ENCODE measurements at places on chromosomes 2 and 18. TPM values are rescaled to one million over a fixed set of nuclear protein-coding genes. Genes with fewer than 3 reads are reported as not detected.

GRCh38 chr18:39946623-39947061 is 2008.4 kb upstream of the PIK3C3 start:
- no peak for DNase-seq

- DNase-seq, result no peak
Observed at GRCh38 chr2:69043736-69044400, 30.9 kb downstream of the ANTXR1 start.

Gene TMEM18
- 24.8 TPM for total RNA-seq

DNA sequence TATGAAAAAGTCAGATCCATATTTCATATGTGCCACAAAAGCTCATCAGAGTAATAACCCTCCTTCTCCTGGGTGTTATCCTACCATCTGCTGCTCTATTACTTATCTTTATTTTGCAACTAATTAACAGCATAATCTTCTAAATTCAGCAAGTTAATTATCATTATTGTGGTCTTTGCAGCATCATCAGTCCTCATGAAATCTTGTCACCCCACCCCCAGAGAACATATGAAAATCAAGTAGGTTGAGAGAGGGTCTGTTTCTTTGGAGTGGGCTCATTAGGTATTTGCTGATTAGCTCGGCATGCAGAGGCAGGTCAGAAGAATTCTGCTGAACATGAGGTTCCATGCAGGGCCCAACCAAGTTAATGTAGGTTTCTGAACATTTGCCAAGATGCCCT is 64.8 kb downstream of the ATF2 start:
- no peak for DNase-seq

GRCh38 chr2:182625814-182626213 is 90.2 kb upstream of the DNAJC10 start:
- no peak for DNase-seq

- DNase-seq, result no peak
Observed at GRCh38 chr18:28984731-28985130, 807.8 kb upstream of the CDH2 start.

- DNase-seq, result no peak
Observed at GRCh38 chr2:147161746-147162145, 683.1 kb upstream of the ACVR2A start.

Gene BCS1L
- 33.4 TPM for total RNA-seq

- DNase-seq, result no peak
Observed at GRCh38 chr2:232377841-232378734, 463 bp upstream of the ALPP start.

- no peak for DNase-seq
Observed at GRCh38 chr18:6593142-6593885, 136.2 kb upstream of the ARHGAP28 start.

Gene ATIC
- total RNA-seq, result 19.1 TPM

Gene AFF3
- total RNA-seq, result 23.2 TPM

DNA sequence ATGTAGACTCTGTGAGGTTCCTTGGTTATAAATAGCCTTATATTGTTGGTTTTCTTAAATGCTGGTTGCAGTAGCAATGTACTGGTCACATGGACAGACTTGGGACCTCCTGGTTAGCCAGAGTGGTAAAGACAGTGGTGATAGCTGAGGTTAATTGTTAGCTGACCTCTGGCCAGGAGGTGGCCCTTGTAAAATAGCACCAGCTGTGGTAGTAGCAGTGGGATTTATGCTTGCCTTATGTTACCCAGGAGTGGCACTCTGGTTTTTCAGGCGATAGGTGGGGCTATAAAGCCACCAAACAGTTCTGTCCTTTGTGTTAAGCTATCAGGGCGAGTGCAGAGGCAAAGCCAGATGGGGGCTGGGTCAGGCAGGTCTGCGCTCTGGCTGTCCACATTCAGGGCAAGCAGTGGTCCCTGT is 94.8 kb upstream of the SRD5A2 start:
- no peak for DNase-seq

GRCh38 chr2:84946204-84947009 is 24.6 kb upstream of the KCMF1 start:
- DNase-seq, result peak; percentile 74

GRCh38 chr2:104766683-104767082 is 87.2 kb upstream of the POU3F3 start:
- no peak for DNase-seq

- no peak for DNase-seq
Observed at GRCh38 chr2:26904839-26905238, 56.9 kb downstream of the DPYSL5 start.

Gene EVX2
- total RNA-seq, result not detected

DNA sequence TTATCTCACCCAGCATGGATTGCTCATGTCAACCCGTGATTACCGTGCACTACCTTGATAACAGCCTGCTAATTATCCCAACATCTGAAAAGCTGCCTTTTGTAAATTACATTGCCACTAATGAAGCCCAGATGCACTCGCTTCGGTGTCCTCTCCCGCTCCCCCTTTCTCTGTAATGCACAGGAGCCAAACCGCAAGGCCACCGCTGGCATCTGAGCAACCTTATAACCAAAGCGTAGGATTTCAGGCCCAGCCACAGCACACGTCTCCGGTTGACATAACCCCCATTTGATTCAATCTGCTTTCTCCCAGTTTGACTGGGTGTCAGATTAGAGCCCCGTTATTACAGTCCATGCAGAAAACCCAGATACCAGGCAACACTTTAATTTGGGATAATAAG is 341.2 kb downstream of the ALK start:
- no peak for DNase-seq

- DNase-seq, result no peak
Observed at GRCh38 chr2:201959198-201959597, 74.5 kb upstream of the FZD7 start.

Gene TUBA3E
- not detected for total RNA-seq

DNA sequence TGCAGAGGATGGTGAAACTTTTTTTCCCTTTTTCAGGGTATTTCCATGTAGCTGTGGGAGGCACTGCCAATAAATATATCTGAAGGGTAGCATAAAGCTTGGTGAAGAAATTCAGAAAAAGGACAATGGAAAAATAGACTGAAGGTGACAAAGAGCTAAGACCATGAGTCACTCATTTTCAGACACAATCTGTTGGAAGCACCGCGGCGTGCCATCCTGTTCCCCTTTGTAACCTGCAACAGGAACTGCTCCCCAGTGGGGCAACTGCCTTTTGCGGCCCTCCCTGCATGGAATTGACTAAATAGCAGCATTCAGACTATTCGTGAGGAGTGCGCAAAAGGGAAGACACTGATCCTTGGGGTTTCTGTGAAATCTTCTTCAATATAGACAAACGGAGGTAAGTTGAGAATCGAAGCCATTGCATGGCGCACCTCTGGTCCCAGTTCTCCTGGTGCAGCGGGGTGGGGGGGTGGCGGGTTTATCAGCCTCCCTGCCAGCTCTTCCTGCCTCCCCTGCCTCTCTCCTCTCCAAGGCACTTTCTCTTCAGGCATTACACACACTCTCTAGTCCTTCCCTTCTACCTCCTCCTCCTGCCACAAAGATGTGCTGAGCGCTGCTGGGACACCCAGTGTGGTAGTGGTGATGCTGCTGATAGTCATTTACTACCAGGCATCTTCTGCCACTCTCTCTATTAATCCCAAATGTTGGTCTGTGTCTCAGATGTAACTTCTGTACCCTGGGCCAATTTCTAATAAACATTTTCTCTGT is 126.2 kb upstream of the TMEM200C start:
- DNase-seq, result peak; percentile 9

DNA sequence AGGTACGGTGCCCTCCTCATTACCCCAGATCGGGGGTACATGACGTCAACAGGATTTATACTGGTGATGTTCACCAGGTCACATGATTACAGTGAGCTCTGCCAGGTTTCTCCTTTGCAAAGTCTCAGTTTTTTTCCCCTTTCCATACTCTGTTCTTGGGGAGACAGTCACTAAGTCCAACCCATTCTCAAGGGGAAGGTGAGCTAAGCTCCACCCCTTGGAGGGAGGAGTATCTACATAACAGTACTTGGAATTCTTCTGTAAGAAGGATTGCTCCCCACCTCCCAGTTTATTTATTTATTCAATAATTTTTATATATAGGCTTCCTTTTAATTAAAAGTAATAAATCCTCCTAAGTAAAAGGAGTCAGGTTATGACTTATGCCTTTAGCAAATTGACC is 34.1 kb upstream of the SOS1 start:
- DNase-seq, result no peak

Gene IL1F10
- total RNA-seq, result not detected

GRCh38 chr2:46460241-46460921 is 19.0 kb upstream of the TMEM247 start:
- no peak for DNase-seq

- DNase-seq, result no peak
Observed at GRCh38 chr2:238945433-238946150, 97.7 kb downstream of the TWIST2 start.

DNA sequence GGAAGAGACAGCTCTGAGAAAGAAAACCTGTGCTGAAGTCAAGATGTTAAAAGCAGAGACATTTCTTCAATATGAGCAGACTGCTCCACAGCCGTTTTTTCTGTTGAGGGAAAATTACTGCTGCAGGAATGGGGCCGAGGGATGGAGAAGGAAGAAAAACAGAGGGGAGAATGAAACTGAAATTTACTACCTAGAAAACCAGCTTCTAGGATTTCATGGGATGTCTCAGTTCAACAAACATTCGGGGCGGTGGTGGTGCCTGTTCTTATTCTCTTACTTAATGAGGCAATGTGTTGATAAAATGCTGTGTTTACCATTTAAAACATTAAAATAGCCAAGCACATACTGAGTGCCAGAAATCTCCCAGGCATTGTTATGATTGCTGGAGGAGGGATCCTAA is 557.1 kb upstream of the MEX3C start:
- DNase-seq, result no peak

GRCh38 chr2:223365158-223365679 is 236.9 kb downstream of the SCG2 start:
- no peak for DNase-seq

DNA sequence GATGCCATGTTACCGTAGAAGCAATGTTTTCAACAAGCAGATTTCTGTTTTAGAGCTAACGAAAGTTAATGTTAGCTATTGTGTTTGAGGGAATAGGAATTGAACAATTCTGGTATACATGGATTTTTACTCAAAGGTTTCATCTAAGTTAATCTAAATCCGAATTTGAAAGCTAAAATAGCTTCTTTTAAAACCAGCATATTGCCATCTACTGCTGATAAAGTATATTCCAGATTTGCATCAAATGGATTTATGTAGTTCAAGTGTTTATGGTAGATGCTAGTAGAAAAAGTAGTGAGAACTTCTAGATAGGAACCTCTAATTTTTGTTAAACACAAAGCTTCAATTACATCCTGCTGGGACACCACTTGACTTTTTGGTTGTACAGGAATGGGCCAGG is 1569.5 kb upstream of the NXPH2 start:
- DNase-seq, result no peak

GRCh38 chr2:239462671-239463506 is 62.1 kb upstream of the HDAC4 start:
- no peak for DNase-seq

GRCh38 chr2:1254662-1255343 is 158.5 kb upstream of the TPO start:
- DNase-seq, result no peak

Gene COBLL1
- total RNA-seq, result 10.2 TPM

DNA sequence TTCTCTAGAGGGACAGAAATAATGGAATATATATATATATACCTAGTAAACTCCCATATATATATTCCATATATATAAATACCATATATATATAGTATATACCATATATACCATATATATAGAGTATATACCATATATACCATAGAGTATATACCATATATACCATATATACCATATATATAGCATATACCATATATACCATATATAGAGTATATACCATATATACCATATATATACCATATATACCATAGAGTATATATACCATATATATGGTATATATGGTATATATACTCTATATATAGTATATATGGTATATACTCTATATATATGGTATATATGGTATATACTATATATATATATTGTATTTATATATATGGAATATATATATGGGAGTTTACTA is 62.0 kb upstream of the CAVIN2 start:
- no peak for DNase-seq

Gene ALPI
- not detected for total RNA-seq

DNA sequence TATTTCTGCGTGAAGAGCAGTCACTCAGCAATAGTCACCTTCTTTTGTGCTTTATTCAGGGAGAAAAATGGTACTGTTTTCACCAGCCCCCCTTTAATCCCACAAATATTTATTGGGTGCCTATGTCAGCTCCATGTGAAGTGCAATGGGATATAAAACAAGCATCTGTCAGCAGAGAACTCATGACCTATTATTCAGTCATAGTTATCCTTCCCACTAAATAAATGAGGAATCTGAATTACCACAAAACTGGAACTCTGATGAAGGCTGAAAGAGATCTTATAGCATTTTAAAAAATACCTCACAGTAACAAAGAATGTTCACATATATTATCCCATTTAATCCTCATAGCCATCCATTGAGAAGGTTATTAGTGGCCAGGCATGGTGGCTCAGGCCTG is 45.8 kb downstream of the DHX57 start:
- no peak for DNase-seq

Gene SRBD1
- 22.1 TPM for total RNA-seq

DNA sequence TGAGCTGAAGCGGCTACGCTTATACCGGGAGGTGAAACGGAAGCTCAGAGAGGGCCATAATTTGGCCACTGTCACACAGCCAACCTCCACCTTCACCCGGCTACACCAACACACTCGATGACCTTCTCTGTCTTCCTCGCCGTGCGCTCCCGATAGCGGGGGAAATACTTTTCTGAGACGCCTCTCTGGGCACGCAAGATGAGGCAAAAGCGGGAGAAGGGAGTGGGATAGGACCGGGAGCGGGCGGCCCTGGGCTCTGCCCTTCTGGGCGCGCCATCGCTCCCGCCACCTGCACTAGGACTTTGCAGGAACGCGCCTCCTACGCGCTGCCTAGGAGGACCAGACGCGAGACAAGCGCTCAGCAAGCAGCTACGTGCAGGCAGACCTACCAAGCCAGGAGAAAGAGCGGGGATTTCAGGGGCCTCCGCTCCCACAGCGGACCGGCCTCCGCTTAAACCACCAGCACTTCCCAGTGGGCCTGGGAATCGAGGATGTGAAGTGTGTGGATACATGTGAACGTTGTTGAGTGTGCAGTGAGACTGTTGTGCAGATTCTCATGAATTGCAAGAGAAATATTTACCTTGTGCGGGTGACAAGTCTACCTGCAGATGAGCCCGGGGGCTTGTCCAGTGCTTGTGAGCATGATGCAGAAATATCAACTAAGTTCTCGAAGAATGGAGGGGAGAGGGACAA is 11.4 kb downstream of the SIX3 start:
- no peak for DNase-seq

- no peak for DNase-seq
Observed at GRCh38 chr2:152894051-152894450, 175.6 kb downstream of the ARL6IP6 start.

Measured in hematopoietic multipotent progenitor cell (in vitro differentiated cells).